NCI-H524 (cell line): ENCODE measurements at places on chromosomes 16 and 17.

- DNase-seq = peak; percentile 13
Measured at GRCh38 chr17:50134206-50135110, 4.5 kb upstream of the SAMD14 start.

DNA sequence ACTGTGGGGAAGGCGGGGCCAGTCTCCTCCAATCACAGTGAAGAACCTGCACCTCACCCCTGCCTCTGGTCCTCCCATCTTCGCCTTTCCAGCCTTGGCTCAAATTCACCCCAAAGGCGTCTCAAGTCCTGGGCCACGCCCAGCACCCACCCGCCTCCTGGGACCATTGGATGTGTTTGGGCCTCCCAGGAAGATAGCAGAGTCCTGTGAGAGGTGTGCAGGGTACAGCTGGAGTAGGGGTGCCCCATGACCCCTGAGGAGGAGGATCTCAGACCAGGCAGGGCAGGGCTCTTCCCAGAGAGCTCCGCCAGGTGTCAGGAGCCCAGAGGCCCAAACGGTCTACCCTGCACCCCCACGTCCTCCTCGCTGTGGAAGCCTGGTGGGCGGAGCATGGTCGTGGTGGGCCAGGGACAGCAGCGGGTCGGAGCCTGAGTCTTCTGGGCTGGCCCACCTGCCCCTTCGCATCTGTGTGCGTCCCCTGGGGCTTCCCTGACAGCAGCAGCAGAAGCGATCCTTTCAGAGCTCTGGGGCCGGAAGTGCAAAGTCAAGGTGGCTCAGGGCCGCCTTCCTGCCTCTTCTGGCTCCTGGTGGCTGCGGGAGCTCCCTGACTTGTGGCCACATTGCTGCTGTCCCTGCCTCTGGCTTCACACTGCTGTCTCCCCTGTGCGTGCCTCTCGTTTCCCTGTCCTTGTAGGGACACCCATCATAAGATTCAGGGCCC is 34.9 kb upstream of the ZNF469 start:
- DNase-seq = no peak

DNA sequence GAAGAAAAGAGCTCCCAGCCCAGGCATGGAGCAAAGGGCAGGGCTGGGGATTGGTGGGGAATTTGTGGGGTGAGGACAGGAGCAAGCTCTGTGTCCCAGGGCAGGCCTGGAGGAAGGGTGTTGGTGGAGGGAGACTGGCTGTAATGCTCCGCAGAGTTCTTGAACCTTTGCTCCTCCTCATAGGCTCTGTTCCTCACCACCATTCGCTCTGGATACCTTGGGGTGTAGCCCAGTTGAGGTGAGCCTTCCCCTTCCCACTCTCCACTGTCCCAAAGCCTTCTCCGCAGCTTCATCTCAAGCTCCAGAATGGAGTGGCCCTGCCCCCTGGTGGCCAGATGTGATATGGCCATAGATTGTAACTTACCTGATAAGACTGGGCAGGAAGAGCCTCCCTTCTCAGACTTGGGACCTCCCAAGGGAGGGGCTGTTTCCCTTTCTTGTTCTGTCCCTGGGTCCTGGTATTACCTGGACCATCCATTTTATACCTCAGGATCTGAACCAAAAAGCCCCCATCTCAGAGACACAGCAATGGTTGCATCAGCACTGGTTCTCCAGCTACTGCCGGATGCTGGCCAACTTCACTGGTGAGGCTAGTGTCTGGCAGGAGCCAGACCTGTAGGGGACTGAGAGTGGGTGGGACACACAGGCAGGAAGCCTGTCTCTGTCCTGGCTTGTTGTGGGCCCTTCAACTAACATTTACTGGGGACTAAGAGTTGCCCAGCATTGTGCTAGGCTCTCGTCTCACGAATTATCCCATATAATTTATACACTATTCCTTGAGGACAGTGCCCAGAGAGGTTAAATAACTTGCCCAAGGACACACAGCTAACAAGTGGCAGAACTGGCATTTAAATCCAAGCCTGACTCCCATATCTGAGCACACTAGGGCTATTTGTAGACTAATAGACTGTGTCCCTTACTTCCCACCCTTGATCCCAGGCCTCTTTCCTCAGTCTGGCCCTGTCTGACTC is 19.1 kb upstream of the STAC2 start:
- peak; percentile 66 for DNase-seq

DNA sequence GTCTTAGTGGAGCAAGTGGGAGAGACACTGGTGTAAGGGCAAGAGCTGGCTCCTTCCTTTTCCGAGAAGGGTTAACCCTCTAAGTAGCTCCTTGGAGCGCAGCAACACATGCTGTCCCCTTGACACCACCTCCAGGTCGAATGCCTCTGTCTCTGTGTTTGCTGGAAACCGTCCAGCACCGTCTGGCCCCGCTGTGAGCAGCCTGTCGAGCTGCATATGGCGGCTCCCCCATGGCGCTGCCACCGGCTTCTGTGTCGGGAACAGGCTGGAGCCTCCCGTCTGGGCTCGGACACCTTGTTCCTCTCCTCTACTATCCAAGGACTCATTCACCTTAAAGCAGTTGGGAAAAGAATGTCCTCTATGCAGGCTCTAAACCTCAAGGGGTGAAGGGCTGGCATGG is 28.9 kb upstream of the WSCD1 start:
- DNase-seq = peak; percentile 92

DNA sequence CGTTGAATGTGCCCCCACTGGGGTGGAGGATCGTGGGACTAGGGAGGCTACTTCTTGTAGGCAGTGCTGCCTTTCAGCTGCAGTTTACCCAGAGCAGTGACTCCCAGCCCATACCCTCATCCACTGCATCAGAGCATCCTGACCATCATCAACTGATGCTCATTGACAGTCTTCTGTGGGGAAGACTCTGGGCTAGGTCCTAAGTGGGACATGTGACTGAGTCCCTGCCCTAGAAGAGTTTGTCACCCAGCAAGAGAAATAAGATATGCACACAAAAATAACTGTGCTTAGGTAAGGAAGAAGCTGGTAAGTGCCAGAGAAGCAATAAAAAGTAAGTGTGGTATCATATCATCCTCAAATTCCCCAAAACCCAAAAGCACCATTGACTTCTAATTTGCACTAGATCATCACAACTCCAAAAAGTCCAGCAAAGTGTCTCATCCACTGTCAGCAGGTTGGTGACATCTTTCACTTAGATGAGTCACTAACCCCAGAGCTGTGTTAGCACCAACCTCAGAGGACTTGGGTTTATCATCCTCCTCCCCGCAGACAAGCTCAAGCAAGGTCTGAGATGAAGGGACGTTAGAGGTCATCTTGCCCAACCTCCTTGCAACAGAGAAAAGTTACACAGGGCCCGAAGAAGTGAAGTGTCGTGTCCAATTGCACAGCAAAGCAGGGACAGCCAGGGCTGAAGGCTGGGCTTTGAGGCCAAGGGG is 99.0 kb downstream of the CCDC182 start:
- DNase-seq = no peak

- DNase-seq = no peak
Measured at GRCh38 chr17:30950669-30951399, 20.0 kb upstream of the RNF135 start.

DNA sequence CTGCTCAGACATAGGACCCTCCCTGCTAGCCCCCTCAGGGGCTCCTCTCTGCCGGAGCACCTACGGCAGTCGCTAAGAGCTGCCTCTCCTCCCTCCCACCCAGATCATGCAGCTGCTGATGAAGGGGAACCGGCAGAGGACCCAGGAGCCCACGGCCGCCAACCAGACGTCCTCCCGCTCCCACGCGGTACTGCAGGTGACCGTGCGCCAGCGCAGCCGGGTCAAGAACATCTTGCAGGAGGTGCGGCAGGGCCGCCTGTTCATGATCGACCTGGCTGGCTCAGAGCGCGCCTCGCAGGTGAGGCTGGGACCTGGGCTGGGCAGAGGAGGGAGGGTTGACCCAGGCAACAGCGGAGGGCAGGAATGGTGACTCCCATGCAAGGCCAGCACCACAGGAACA is 17.0 kb downstream of the BTBD17 start:
- no peak for DNase-seq
